ENCODE measurements at places on chromosomes 4 and X.

- DNase-seq: no peak
Observed at GRCh38 chrX:24920769-24921168, 95.0 kb downstream of the ARX start.

- DNase-seq: no peak
Observed at GRCh38 chrX:99703473-99703872, 706.6 kb downstream of the PCDH19 start.

DNA sequence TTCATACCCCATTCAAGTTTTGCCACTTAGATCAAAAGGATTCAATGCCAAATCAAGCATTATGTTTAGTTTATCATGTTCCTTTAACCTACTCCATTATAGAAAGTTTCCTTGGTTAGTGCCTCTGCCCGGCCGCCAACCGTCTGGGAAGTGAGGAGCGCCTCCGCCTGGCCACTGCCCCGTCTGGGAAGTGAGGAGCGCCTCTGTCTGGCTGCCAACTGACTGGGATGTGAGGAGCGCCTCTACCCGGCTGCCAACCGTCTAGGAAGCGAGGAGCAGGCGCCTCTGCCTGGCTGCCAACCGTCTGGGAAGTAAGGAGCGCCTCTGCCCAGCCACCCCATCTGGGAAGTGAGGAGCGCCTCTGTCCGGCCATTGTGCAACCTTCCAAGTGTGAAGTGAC, 36.3 kb upstream of the PDGFRA start:
- no peak for DNase-seq

GRCh38 chrX:45766981-45767501, 566.4 kb upstream of the DIPK2B start:
- DNase-seq: peak; percentile 54

GRCh38 chr4:17093481-17093880, 195.0 kb upstream of the LDB2 start:
- no peak for DNase-seq

DNA sequence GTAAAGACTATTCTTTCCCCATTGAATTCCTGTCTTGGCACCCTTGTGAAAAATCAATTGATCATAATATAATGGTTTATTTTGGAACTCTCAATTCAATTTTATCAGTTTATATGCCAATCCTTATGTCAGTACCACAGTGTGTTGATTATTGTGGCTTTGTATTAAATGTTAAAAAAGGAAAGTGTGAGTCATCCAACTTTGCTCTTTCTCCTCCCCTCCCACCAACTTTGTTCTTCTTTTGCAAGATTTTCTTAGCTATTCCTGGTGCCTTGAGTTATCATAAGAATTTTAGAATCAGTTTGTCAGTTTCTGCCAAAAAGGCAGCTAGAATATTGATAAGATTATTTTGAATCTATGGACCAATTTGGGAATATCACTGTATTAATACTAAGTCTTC, 11.2 kb upstream of the RNF175 start:
- no peak for DNase-seq

- DNase-seq: no peak
Observed at GRCh38 chr4:87260477-87260876, 40.1 kb upstream of the KLHL8 start.

GRCh38 chr4:162865102-162865501, 301.6 kb downstream of the NAF1 start:
- DNase-seq: no peak

DNA sequence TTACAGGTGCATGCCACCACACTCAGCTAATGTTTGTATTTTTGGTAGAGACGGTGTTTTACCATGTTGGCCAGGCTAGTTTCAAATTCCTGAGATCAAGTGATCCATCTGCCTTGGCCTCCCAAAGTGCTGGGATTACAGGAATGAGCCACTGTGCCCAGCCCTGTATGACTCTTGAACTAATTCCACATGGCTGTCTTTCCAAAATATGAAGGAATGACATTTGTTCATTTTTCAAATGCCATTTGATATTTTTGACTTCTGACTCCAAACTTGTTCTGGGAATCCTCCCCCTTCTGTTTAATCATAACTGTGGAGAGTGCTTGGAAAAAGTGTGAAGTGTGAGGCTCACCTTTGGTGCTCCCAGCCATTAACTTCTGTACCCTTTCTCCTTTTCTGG, 119.2 kb downstream of the NHS start:
- no peak for DNase-seq

GRCh38 chrX:149570668-149571067, 16.6 kb downstream of the MAGEA9B start:
- no peak for DNase-seq

DNA sequence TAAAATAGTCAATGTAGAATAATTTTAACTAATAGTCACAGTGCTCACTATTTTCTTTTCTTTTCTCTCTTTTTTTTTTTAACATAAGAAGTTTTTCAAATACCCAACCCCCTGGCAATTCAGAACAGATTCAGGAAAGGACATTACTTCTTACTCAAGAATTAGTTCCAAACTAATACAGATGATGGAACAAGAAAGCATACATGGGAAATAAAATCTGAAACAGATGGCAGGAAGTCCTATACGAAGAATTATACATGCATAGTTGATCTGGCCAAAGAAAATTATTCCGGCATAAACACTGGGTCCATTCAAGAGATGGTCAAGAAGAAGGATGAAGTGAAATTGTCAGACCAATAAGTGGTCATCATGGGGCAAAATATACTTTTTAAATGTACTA, 614.4 kb upstream of the INTU start:
- no peak for DNase-seq

- DNase-seq: peak; percentile 2
Observed at GRCh38 chrX:153598541-153599191, at the start of gene CCNQ. Gene CCNQ, minus strand, starts transcription at chrX:153599139. Its CDS starts 66 bp downstream, at chrX:153599073.

DNA sequence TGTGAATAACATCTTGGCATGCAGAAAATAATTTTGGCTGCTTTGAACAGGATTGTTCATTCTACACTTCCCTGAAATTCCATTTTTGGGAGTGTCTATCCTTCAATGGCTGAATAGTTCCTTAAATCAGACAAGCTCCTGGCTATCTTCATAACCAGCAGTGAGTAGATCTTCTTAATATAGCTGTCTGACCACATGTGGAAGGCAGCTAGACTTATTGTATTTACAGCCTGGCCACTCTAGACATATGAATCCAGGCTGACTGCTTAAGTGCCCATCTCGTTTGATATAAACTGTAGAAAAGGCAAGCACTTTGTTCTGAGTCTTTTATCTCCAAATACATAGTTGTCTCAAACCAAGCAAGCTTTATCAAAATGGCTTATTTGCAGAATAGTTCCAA, 40.0 kb downstream of the PWWP3B start:
- no peak for DNase-seq
